Fibroblast of the aortic adventitia (primary cell): ENCODE measurements at places on chromosomes 7 and 10.

- DNase-seq = no peak
These were observed 30.3 kb upstream of the PODXL start for GRCh38 chr7:131586759-131587158.

GRCh38 chr7:147857152-147858140, 733.1 kb upstream of the C7orf33 start:
- DNase-seq = no peak

- peak; percentile 80 for DNase-seq
These were observed 24.5 kb downstream of the XPNPEP1 start for GRCh38 chr10:109898666-109899355.

GRCh38 chr7:2632733-2633537, 1.1 kb downstream of the TTYH3 start:
- DNase-seq = peak; percentile 64

DNA sequence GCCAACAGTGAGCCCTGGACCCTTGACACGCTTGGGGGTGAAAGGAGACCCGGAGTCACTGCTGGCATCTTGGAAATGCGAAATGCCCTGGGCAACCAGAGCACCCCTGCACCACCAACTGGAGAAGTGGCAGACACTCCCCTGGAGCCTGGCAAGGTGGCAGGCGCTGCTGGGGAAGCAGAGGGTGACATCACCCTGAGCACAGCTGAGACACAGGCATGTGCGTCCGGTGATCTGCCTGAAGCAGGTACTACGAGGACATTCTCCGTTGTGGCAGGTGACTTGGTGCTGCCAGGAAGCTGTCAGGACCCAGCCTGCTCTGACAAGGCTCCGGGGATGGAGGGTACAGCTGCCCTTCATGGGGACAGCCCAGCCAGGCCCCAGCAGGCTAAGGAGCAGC, 98.5 kb downstream of the TACC2 start:
- no peak for DNase-seq

DNA sequence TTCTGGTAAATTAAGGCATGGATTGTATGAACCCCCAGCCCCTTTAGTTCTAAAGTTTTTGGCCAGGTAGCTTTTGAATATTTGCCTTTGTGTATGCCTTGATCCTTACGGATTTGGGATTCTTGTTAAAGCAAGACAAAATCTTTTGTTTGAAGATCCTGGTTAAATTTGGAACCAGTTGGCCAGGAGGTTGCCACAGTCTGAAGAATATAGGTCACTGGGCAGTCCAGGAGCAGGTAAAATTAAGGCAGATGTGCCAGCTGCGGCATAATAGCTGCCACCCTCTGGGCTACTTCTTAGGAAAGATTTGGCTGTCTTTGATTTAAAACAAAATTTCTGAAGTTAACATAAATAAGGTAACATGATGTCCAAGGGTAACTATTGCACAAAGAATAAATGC, 192.3 kb downstream of the SUGCT start:
- no peak for DNase-seq

- peak; percentile 61 for DNase-seq
These were observed 177.6 kb downstream of the REEP3 start for GRCh38 chr10:63698787-63699150.

DNA sequence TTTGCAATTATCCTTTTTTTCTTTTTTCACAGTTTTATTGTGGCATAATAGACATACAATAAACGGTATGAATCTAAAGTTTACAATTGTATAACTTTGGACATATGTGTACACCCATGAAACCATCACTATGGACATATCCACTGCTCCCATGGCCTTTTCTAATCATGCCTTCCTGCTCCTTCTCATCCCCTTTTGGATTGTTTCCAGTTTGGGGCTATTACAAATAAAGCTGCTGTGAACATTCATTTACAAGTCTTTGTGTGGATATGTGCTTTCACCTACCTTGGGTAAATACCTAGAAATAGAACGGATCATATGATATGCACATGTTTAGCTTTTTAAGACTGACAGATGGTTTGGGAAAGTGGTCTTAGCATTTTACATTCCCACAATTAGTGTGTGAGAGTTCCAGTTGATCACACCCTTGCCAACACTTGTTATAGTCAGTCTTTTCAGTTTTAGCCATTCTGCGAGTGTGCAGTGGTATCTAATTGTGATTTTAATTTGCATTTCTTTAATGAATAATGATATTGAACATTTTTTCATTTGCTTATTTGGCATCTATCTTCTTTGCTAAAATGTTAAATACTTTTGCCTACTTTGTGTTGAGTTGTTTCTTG, 120.9 kb upstream of the KAT6B start:
- no peak for DNase-seq

DNA sequence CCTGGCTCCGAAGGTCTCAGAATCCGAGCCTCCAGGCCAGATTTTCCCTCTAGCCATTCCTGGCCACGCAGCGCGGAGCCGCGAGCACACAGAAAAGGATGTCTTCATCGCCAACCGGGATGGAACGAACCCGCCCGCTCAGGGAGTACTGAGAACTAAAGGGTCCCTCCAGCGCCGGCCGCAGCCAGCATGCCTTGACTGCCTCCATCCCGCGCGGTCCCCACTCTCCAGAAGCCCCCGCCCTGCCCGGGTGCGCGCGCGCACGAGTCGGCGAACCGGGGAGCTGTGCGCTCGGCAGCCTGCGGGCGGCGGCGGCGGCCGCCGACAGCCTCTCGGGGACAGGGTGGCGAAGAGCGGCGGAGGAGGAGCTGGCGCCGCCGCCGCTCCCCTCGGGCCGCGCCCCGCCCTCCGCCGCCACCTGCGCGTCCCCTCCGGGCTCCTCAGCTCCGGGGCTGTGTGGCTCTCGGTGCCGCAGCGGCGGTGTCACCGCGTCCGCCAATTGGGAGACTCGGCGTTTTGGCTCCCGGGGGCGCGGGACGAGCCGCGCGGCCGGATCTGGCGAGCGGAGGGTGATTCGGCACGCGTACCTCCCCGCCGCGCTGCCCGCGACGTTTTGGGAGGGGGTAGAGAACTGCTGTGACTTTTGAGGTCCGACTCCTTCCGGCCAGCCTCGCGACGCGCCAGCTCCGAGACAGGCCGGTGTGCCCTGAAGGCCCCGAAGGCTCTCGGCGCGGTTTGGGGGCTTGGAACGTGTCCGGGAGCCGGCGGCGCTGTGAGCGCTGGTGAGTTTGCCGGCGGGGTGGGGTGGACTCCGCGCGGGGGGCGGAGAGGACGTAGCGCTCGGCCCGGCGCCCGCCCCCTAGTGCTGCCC, 453 bp upstream of the GALNT17 start:
- no peak for DNase-seq

DNA sequence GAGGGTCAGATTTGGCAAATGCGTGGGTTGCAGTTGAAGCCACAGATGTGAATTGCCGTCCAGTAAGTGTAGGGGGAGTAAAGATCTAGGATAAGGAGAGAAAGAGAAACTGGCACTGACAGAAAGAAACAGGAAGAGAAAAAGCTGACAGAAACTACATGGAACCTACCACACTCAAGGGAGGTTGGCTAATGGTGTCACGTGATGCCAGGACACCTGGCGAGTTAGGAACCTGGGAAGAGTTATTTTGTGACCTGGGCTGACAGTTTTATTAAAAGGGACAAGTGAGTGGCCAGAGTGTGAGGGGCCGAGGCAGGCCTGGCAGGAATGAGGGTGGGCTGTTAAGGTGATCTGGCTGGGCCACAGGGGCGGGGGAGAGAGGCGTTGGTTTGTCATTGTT, 188.7 kb downstream of the ADARB2 start:
- no peak for DNase-seq

- no peak for DNase-seq
These were observed 74.4 kb downstream of the C10orf105 start for GRCh38 chr10:71645185-71645584.

- no peak for DNase-seq
These were observed 10.1 kb downstream of the PFKFB3 start for GRCh38 chr10:6212806-6213205.

- no peak for DNase-seq
These were observed 129.2 kb downstream of the STRA8 start for GRCh38 chr7:135362871-135363270.

DNA sequence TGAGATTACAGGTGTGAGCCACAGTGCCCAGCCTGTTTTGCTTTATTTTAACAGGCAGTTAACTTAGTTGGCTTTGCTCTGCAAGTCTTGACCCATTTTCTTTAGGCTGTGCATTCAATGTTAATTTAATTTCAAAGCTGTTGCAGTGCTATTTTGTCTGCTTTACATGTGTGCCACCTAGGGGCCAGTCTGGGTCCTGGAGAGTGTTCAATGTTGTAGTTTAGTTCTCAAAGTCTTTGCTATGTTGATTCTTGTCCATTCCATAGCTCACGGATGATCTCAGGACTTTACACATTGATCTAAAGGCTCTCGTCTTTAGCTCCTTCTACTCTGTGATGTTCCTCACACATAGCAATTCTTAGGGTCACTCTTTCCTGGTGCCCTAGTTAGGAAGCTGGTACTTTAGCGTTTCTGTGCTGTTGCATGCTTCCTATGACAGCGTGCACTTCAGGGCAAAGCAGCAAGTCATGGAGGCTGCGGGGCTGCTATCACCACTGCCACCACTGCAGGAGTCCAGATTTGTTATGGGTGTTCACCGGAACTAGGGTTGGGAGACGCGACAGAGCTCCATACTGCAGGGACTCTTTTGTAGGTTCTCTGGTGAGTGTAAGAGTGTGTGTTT, 16.4 kb upstream of the ABCA13 start:
- peak; percentile 63 for DNase-seq

- no peak for DNase-seq
These were observed 213.0 kb downstream of the ABCA13 start for GRCh38 chr7:48384180-48384752.

DNA sequence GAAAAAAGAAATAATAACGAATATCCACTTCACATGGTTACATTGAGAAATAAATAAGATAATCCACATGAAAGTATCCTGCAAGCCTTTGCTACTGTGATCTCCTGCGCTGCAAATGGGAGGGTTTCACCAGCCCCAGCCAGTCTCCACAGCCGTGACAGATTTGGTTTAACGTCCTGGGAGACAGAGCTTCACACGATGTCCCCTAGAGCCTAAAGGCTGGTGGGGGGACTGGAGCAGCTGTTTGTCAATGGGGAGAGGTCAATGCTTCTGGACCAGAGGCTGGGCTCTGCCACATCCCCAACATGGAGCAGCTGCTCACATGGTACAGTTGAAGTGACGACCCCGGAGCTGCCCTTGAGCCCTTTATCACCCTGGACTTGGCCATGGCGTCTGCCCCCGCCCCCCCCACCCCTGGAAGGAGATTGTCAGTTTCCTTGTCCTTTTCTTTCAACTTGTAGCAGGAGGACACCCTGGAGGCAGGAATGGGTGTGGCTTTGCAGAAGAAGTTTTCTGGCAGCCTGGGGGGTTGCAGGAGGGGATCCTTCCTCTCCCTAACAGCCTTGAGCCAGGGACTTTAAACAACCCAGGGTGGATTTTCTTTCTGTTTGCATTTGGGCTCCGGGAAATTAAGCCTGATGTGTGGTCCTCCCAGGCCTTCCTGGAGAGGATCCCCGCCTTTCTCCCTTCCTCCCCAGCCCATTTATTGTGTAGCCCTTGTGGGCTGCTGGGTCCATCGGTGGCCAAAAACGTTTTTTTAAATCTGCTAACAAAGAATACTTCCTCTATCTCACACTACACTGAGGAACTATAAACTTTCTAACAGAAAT, 37.0 kb upstream of the MXI1 start:
- DNase-seq = no peak

DNA sequence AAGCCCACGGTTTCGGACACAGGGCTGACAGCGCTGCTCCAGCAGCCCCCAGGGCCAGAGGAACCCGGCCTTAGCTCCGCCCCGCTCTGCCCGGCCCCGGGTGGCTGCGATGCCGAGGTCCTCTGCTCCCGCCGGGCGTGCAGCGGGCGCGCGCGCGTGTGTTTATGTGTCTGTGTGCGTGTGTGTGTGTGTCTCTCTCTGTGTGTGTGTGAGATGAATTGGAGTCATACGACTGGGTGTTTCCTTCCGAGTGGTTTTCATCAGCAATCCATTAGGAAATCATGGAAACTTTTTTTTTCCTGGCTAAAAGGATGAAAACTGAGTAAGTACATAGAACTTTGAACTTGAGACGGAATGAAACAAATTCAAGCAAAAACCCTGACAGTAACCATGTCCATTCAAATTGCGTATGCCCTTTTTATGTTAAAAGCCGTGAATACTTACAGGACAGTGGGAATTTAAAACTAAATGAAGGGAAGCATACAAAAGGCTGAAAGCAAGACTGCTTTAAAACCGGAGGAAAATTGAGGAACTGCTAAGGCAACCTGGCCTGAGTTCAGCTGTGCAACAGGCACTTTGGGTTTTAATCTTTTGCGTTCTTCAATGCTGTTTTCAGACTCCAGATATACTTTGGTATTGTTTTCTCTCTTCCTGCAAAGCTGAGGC, at the start of gene CPED1:
Gene CPED1 (plus strand): TSS at position 121 of the 666 bp plus-strand sequence. CDS start 911 bp downstream, outside the sequence.
- DNase-seq = peak; percentile 95

- DNase-seq = no peak
These were observed 24.8 kb upstream of the GIMAP8 start for GRCh38 chr7:150425670-150426069.

DNA sequence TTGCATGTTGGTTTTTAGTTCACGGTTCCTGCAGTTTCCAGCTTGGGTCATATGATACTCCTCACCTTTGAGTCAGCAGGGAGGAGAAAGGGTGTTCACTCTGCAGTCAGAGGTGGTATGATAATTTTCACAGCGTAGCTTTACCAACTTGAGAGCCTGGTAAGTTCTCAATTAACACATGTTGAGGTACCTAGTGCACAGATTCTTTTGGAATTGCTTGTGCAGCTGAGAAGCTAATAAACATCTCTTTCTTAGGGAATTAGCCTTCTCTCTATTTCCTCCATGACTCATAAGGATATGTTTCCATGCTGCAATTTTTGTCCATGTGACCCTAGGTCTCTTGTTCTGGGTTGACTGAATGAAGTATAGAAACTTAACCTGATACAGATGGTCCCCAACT, 166.6 kb downstream of the KIF20B start:
- no peak for DNase-seq

GRCh38 chr7:129829737-129830631, 122.8 kb downstream of the UBE2H start:
- DNase-seq = peak; percentile 91
